ENCODE measurements at places on chromosomes 3 and 15.
A peak's percentile ranks its signal among the peaks of the same experiment; 100 is the strongest.

DNA sequence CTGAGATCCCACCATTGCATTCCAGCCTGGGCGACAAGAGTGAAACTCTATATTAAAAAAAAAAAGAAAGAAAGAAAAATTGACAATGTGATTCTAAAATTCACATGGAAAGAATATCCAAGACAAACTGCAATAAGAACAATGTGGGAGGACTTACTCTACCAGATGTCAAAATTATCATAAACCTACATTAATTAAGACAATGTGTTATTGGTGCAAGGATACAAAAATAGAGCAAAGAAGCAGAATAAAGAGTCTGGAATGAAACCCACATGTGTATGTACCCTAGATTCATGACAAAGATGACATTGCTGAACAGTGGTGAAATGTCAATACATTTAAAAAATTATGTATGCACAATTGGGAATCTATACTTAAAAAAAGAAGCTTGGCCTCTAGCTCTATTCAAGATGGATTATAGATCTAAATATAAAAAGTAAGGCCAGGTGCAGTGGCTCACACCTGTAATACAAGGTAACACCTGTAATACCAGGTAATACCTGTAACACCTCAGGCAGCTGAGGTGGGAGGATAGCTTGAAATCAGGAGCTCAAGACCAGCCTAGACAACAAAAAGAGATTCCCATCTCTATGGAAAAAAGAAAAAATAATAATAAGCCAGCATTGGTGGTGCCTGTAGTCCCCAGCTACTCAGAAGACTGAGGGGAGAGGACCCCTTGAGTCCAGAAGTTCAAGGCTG is 45.7 kb downstream of the ZBTB11 start:
- DNase-seq = no peak

GRCh38 chr15:66721020-66721419 is 19.0 kb downstream of the SMAD6 start:
- no peak for DNase-seq

DNA sequence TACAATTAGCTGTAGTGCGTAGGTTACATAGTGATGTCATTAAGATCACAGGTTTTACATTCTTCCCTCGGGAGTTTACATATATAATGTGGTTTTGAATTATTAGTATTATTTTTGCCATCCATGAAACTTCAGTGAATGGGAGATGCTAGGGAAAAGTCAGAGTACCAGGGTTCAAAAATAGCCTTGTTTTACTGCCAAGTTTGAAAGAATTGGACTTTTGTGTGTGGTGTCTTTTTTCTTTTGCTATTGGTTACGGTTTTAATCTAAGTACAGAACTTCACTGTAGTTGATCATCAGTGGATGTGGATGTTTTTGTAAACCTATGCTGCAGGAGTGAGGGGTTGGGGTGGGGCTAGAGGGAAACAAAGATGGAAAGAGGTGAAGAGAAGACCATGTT is 20.7 kb downstream of the SLC25A26 start:
- DNase-seq = no peak

- DNase-seq = peak; percentile 9
Measured at GRCh38 chr15:99925661-99926461, 192.6 kb upstream of the LYSMD4 start.

DNA sequence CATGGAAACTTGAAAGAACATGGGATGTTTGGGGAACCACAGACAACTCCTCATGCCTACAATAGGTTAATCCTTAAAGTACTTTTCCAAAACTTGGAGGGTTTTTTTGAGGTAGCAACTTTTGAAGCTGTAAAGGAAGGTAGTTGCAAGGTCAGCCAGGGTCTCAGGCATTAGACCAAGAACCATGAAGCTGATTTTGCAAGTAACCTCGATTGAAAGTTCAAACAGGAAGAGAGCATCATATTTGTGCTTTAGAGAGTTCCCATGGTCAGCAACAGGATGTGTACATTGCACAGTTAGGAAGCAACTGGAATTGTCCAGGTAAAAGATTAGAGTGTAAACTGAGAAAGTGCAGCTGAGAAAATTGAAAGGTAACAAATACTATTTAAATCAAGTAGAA is 199.8 kb upstream of the NR2F2 start:
- DNase-seq = no peak

GRCh38 chr3:55538158-55538557 is 51.1 kb upstream of the WNT5A start:
- DNase-seq = no peak

DNA sequence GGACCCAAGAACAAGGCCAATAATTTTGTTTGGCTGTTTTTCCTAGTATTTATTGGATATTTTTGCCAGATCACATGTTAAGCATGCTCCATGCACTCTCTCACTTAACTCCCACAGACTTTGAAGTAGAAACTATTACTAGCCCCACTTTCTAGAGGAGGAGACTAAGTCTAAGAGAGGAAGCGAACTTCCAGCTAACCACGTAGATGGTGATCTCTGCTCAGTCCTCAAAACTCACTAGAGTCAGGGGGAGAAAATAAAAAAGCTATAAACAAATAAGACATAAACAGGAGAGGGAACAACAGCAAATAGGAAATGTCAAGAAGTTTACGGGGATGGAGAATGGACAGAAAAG is 481.0 kb upstream of the PROK2 start:
- DNase-seq = peak; percentile 44

DNA sequence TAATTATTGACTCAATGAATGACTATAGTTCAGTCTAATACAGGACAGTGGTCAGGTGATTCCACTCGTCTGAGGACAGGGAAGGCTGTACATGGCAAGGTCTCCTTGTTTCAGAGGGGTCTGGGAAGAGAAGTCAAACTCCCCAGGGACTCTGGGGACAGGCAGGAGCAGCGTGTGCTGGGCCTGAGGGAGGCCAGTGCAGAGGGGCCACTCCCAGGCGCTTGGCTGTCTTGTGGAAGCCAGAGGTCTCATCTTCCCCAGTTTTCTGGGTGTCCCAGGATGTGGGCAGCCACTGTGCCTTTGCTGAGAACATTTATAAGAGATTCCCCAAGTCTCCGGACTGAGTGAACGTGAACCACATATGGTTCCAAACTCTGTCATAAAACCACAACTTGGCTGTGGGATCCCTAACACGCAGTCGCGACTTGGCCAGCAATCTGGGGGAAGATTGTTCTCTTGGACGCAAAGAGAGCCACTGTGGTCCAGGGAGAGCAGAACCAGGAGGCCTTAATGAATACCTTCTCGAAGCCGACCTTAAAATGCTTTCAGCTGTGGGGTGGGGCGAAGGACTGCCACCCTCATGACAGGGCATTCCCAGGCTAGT is 30.4 kb downstream of the BHLHE40 start:
- no peak for DNase-seq

DNA sequence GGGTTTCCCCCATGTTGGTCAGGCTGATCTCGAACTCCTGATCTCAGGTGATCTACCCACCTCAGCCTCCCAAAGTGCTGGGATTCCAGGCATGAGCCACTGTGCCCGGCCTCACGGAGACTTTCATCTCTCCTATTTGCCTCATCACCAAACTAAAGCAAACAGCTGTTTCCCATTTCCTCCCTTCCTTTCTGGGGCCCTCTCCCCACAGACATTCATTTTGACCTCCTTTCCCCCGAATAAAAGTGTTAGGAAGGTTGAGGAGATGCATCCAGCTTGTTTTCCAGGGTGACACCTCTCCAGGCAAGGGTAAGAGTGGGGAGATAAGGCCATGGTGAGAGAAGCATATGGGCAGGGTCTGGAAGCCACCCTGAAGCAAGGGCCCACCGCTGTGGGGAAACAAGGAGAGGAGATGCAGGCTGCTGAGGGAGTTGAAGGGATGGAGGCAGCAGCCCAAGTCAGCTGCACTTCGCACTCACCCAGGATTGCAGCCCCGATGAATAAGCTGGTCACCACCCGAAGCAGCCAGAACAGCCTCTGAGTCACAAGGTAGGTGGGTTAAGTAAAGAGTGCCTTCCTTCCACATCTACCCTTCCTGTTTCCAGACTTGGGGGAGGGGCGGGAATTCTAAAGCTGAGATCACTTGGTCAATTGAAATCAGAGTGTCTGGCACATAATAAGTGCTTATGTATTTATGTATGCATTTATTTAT is 7.7 kb downstream of the DUOXA2 start:
- no peak for DNase-seq

DNA sequence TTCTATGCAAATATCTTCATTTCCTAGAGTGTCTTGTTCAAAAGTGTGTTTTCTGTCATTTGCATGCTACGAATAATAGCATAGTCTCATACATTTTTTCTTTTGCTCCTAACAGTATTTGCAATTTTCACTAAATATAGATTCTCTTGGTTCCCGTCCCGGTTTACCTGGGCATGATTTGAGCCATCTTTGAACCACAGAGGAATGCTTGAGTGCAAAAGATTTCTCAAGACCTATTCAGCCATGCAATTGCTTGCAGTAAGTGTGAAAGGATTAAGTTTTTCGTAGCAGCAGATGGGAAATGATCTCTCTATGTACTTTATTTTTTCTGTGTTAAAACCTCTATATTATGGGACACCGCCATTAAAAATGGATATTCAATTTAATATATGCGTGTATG is 733.0 kb downstream of the ZPLD1 start:
- DNase-seq = no peak

- no peak for DNase-seq
Measured at GRCh38 chr3:112078125-112079083, 7.8 kb upstream of the C3orf52 start.

- DNase-seq = no peak
Measured at GRCh38 chr15:97490429-97490828, 470.1 kb upstream of the ARRDC4 start.

DNA sequence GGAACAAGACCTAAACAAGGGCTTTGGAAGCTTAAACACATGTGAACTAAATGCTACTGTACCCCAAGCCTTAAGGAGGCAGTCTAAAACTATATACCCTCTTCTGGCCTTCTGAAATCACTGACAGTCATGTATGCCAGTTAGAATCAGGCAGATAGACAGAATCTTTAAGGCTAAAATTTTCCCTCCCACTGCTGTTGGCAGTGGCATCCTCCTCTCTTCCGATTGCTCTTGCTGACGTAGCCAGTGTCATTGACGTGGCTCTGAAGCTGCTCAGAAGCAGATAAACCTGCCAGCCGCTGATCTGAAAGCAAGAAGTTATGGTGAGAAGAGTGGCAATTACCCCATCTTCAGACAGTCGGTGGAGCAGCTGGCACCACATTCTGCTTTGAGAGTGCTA is 3.3 kb downstream of the RYR3 start:
- no peak for DNase-seq

DNA sequence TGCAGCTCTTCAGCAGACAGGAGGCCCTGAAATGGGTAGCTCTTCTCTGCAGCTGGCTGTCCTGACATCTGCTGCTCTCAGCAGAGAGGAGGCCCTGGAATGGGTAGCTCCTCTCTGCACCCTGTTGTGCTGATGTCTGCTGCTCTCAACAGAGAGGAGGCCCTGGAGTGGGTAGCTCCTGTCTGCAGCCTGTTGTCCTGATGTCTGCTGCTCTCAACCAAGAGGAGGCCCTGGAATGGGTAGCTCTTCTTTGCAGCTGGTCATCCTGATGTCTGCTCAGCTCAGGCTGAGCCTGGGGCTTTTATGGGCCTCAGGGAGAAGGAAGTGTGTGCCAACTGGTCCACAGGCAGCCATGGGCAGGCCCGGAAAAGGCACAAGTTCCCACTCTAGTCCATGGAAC is 66.6 kb downstream of the PIK3CB start:
- peak; percentile 75 for DNase-seq

DNA sequence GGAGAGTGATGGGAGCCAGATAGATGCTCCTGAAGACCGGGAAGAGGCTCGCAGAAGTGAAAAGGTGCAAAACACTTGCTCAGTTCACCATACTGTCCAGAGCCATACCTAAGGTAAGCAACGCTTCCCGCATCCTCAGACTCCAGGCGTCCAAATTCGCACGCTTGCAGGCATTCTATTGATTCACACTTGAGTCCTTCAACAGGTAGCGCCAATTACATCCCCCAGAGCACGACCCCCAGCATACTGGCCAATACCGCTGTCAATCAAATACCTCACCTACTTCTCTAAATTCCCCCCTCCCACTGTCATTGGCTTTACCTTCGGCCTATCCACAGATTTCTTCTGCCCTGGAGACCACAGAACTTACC is 361 bp upstream of the STXBP5L start:
- DNase-seq = no peak

- peak; percentile 14 for DNase-seq
Measured at GRCh38 chr3:112304611-112305010, 10.6 kb upstream of the SLC9C1 start.

- no peak for DNase-seq
Measured at GRCh38 chr3:195808741-195809290, 2.9 kb downstream of the MUC4 start.

DNA sequence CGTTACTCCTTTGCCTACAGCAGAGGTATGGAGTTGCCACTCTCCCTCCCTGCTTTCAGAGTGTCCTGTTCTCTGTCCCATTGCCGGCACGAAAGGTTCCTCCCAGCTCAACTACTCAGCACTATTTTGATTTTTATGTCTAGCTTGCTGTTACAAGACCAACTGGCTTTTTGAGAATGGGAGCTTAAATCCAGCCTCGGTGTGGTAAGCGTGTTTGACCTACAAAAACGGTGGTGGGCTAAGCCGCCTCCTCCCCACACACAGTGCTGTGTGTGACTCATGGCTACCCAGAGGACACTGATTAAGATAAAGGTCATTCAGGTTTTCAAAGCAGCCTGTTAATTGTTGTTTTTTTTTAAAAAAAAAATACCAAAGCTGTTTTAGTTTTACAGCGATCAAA is 64.5 kb downstream of the LRTM1 start:
- DNase-seq = no peak

GRCh38 chr15:68551296-68551635 is 27.5 kb upstream of the CORO2B start:
- DNase-seq = no peak

- no peak for DNase-seq
Measured at GRCh38 chr3:64138046-64138445, 87.2 kb downstream of the PRICKLE2 start.

- DNase-seq = no peak
Measured at GRCh38 chr3:63975723-63976122, 47.6 kb downstream of the PSMD6 start.

DNA sequence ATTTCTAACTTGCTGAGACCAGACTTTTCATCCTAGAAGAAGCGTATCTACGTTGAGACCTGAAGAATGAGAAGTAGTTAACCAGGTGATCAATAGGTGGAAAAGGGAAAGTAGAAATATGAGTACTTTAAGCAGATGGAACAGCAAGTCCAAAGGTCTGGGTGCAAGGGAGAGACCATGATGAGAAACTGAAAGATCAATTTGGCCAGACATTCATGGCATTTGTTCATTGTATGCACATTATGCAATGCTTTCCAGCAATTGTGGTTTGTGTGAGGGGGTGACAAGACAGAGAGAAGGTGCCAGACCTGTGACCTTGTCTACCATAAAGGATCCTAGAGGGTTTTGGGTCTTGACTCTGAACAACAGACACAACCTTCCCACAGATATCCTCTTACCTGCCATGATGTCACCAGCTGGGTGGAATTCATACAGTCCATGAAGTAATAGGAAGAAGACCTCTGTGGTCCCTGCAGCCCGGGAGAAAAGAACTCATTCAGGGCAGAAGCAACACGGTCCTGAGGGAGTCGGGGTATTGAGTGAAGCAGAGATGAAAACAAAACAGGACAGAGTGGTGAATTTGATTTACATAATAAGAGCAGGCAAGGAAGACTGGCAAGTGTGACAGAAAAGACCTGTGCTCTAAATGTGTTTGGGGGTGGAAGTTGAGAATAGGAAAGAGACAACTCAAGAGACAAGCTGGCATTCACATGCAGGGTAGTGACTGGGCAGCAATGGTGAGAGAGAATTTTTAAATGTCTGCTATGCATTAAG is 63.4 kb upstream of the PSMD6 start:
- DNase-seq = no peak
